ENCODE measurements at places on chromosomes 2 and 18.

DNA sequence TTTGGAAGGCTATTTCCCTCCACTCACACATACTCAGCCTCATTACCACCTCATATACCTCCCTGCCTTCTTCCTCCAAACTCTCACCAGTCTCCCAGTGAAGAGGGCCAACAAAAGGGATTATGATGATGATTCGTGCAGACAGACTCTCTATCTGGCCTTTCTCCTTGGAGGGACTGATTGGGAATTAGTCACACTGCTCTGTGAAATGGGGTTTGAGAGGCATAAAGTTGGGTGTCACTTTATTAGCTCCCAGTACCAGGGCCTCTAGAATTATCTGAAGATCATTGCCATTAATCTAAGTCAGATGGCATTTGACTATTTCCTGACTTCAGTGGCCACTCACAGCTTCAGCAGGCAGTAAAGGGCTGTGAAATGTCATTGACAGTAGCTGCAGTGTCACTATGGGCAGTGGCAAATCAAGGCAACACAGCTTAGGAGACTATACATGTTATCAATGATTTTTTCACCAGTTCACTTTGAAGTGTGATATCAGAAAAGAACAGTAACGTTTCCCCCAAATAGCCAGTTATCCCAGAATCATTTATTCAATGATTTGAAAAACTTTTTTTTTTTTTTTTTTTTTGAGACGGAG is 17.4 kb downstream of the CNRIP1 start:
- DNase-seq: no peak

DNA sequence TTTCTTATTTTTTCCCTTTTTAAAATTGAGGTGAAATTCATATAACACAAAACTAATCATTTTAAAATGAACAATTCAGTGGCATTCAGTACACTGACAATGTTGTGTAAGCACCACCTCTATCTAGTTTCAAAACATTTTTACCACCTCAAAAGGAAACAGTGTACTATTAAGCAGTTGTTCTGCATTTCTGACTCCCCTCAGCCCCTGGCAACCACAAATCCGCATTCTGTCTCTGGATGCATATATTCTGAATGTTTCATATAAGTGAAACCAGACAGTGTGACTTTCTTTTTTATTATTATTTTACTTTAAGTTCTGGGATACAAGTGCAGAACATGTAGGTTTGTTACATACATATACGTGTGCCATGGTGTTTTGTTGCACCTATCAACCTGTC is 19.2 kb upstream of the TANK start:
- DNase-seq: peak; percentile 50

GRCh38 chr2:99081891-99082290 is 59.6 kb upstream of the C2orf15 start:
- DNase-seq: no peak

DNA sequence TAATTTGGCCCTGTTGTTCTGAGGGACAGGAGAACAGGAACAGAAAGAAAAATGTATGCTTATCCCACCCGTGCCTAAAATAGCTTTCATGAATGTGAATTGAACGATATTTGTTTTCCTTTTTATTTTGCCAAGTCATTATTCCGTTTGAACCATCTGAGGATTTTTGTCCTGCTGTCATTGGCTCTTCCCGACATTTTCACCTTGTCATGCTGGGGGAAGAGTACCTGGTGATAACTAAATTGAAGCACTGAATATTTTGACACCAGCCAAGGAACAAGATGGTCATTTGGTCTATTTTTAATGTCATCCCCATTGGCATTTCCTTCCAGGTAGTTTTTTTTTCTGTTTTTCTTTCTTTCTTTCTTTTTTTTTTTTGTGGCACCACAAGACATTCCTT is 204.1 kb downstream of the DCC start:
- no peak for DNase-seq
